Stimulated activated CD4-positive, alpha-beta T cell treated with anti-CD3 and anti-CD28 coated beads, Interleukin-1b, Interleukin-23, amount 100 ng/mL, for 4 hours (primary cell): ENCODE measurements at places on chromosomes 5 and 9.

DNA sequence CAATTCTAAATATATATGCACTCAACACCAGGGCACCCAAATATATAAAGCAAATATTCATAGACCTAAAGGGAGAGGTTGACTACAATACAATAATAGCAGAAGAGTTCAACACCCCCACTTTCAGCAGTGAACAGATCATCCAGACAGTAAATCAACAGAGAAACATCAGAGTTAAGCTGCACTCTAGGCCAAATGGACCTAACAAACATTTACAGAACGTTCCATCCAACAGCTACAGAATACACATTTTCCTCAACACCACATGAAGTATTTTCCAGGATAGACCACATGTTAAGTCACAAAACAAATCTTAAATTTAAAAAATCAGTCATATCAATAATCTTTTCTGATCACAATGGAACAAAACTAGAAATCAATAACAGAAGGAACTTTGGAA, 18.9 kb downstream of the APBA1 start:
- DNase-seq, result no peak

- no peak for DNase-seq
These were observed 41.0 kb upstream of the PRDM9 start for GRCh38 chr5:23466401-23466912.

DNA sequence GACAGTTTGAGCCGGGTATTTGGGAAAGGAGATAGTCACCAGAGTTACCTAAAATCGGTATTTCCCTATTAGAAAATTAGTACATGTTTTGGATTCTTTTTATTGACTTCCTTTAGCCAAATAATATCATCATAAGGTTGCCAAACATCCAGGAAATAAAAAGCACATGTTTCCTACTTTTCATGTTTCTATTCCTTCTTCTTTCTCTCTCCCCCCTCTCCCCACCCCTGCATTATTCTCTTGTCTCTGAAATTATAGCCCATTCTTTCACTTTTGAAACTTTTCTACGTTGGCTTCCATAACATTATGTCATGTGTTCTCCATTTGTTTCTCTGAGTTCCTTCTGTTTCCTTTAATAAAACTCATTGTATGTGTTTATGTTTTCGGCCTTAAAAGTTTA, 161.9 kb downstream of the ALDH1A1 start:
- DNase-seq, result no peak

GRCh38 chr5:173881811-173882575, 6.2 kb upstream of the CPEB4 start:
- DNase-seq, result no peak

- no peak for DNase-seq
These were observed 35.3 kb downstream of the THBS4 start for GRCh38 chr5:80070338-80071056.
